ENCODE measurements at places on chromosomes 1 and 21. TPM values are rescaled to one million over a fixed set of nuclear protein-coding genes. Genes with fewer than 3 reads are reported as not detected.

DNA sequence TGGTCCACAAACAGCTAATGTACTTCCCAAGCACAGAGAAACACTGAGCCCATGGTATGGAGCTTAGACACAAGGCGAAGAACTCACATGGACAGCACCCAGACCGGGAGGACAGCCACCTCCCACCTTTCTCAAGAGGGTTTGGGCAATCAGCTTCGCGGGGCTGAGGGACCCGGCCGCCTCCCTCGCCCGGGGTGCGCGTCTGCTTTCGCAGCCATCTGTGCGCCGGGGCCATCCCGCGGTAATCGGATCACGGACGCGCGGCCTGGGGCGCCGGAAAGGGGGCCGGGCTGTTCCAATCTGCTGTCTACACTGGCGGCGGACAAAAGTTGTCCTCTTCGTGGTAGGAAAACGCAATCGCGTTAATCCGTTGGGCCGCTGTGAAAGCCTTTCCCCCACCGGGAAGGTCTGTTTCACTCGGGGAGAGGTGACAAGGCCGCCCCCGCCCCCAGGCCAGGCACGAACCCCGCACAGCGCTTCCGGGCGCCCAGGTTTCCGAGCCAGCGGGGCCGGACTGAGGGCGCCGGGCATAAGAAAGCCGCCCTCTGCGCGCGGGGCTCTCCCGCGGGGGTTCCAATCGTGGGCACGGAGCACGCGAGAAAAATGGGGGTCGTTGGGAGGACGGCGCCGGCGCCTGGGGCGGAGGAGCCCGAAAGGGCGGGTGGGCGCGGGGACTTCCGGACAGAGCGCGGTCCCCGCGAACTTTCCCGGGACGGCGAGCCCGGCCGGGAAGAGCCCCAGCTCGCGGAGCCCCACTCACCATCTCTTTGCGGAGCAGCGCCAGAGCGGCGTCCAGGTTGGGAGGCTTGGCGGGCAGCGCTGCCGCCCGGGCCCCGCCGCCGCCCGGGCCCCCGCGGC, 664 bp downstream of the FAM89A start:
- DNase-seq: no peak
- no peak overlapping the region for H3K27ac ChIP-seq
- H3K4me1 ChIP-seq: peaks cover 18% of the 10 kb centered on the region
- H3K4me3 ChIP-seq: peak overlapping the region; percentile 62

- H3K4me1 ChIP-seq: peaks cover 48% of the 10 kb centered on the region
- no peak overlapping the region for H3K27ac ChIP-seq
- no peaks in the 10 kb centered on the region for H3K36me3 ChIP-seq
- no peak for DNase-seq
These were observed 108.0 kb upstream of the KIF26B start for GRCh38 chr1:245046769-245047168.

- H3K4me1 ChIP-seq: peaks cover 84% of the 10 kb centered on the region
- H3K27ac ChIP-seq: peak overlapping the region; percentile 59
- H3K4me3 ChIP-seq: no peak overlapping the region
- peak; percentile 82 for DNase-seq
- no peaks in the 10 kb centered on the region for H3K27me3 ChIP-seq
- H3K36me3 ChIP-seq: no peaks in the 10 kb centered on the region
These were observed 41.0 kb upstream of the COL18A1 start for GRCh38 chr21:45363921-45364467.

GRCh38 chr1:115753361-115753760, 15.2 kb downstream of the CASQ2 start:
- H3K4me1 ChIP-seq: no peaks in the 10 kb centered on the region
- no peak overlapping the region for H3K4me3 ChIP-seq

- H3K27me3 ChIP-seq: peaks cover 49% of the 10 kb centered on the region
- no peak overlapping the region for H3K27ac ChIP-seq
- no peaks in the 10 kb centered on the region for H3K4me1 ChIP-seq
- DNase-seq: no peak
These were observed 10.0 kb downstream of the PDPN start for GRCh38 chr1:13593511-13594131.

DNA sequence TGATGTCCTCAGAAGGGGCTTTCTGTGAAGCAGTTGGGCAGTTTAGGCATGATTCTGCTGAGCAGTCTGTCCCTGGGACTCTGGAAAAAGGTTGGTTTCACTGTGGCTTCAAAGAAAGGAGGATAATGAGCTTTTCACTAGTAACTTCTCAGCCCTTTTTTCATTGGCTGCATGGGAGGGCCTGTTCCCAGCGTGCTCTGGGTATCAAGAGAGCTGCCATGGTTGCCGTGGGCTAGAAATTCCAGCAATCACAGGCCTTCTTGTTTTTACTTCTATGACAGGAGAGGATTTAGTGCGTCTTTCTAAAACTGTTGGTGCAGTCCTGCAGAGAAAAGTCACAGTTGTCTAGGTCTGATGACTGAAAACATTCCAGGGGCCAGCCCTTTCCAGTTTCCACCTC, 7.2 kb downstream of the SZRD1 start:
- no peaks in the 10 kb centered on the region for H3K27me3 ChIP-seq
- H3K4me1 ChIP-seq: peaks cover 83% of the 10 kb centered on the region
- H3K4me3 ChIP-seq: no peak overlapping the region
- H3K36me3 ChIP-seq: no peaks in the 10 kb centered on the region
- no peak overlapping the region for H3K27ac ChIP-seq
- no peak for DNase-seq

DNA sequence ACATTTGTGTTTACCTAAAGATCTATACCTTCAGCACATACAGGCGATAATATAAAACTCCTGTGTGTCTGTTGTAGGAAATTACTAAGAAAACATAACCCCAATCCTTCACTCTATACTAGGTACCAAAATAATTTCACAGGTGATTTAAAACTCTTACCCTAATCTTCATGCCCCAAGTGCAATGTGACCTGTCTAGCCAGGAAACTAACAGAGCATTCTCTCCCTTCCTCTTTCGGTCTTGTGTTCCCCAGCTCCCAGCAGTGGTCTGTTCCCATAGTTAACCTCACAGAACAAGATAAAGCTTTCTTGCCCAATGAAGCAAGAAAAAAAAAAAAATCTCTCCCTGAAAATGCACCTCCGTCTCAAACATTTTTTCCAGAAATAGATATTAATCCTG, 493.5 kb downstream of the DPYD start:
- H3K36me3 ChIP-seq: no peaks in the 10 kb centered on the region
- H3K4me1 ChIP-seq: no peaks in the 10 kb centered on the region
- DNase-seq: no peak
- H3K4me3 ChIP-seq: no peak overlapping the region

DNA sequence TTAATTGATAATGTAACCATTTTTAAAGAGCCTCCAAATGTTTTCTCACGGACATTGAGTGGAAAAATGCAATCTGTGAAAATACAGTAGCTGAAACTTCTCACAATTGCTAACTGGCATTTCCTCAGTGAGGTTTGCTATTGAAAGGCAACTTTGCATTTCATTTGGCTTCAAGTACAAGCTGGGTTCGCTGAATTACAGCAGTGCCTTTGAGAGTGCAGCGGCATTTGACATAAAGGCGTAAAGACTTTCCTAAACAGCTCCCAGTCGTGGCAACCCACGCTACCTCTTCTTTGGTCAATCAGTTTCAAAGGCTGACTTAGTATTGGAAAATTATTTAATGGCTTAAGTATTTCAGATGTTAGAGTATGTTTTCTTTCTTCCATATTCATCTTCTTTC, 39.3 kb upstream of the ZBTB18 start:
- no peak overlapping the region for H3K4me3 ChIP-seq
- no peaks in the 10 kb centered on the region for H3K27me3 ChIP-seq
- H3K36me3 ChIP-seq: no peaks in the 10 kb centered on the region
- no peak overlapping the region for H3K27ac ChIP-seq

GRCh38 chr1:27418326-27419185, 26.1 kb downstream of the GPR3 start:
- no peak overlapping the region for H3K27ac ChIP-seq
- H3K4me1 ChIP-seq: no peaks in the 10 kb centered on the region
- DNase-seq: no peak
- H3K27me3 ChIP-seq: no peaks in the 10 kb centered on the region
- H3K36me3 ChIP-seq: peaks cover 62% of the 10 kb centered on the region

- H3K4me3 ChIP-seq: peak overlapping the region; percentile 76
- no peak for DNase-seq
- no peaks in the 10 kb centered on the region for H3K36me3 ChIP-seq
- H3K27ac ChIP-seq: no peak overlapping the region
These were observed 651 bp downstream of the ZBTB8A start for GRCh38 chr1:32539584-32540571.

GRCh38 chr1:185338719-185339622, 21.9 kb upstream of the IVNS1ABP start:
- H3K4me3 ChIP-seq: no peak overlapping the region
- no peak overlapping the region for H3K27ac ChIP-seq
- DNase-seq: no peak

DNA sequence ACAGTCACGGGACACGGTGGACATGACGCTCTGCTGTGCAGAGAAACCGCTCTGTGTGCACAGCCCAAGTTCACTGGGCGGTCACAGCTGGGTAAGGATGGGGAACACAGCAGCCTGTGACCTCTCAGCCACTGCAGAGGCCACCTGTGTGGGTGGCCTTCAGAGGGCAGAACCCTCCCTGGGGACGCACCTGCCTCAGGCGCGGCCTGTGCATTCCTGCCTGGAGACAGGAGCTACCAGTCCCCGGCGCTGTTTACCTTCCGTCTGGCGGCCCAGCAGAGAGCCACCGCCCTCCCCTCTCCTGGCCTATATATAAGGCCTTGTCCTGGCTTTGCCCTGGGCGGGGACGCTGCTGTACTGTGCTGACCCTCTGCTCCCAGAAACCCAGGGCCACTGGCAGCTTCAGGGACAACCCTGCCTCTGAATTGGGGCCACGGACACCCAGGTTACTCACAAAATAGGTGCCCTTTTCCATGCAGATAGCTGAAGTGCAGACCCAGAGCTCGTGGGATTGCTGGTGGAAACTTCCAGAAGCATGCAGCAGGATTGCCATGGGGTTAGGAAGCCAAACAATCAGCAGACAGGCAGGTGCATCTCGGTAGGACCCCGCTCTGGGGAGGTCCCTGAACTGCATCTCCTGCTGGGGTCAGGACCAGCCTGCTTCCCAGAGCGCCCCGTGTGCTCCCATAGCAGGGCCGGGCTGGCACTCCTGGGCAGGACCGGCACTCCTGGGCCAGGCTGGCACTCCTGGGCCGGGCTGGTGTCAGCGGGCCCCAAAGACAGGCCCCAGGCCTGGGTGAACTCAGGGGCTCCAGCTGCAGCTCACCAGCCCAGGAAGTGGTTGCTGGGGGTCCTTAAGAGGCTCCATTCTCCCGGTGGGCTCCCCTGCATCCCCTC, 83.6 kb downstream of the SIK1 start:
- DNase-seq: peak; percentile 94
- no peaks in the 10 kb centered on the region for H3K36me3 ChIP-seq
- peaks cover 76% of the 10 kb centered on the region for H3K4me1 ChIP-seq
- H3K27ac ChIP-seq: peak overlapping the region; percentile 5

DNA sequence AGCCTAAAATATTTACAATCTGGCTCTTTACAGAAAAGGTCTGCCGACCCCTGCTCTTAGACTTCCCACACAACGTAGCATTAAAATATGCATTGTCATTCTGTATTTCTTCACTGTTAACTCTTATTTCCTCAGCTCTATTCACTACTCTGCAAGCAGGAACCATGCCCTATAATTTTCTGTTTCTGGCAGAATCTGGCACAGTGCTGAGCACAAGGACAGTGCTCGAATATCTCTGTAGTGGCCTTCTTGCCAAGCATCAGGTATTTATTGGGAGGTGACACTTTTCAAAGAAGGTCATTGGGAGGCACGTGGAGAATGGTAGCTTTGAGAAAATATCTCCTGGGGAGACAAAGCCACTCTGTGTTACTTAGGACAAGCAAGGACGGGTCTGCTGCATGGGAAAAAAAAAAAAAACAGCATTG, 77.9 kb downstream of the PSMG1 start:
- H3K27me3 ChIP-seq: no peaks in the 10 kb centered on the region
- peak; percentile 76 for DNase-seq
- H3K27ac ChIP-seq: peak overlapping the region; percentile 60

GRCh38 chr1:67493148-67493547, 62.9 kb upstream of the SERBP1 start:
- no peak overlapping the region for H3K4me3 ChIP-seq
- no peaks in the 10 kb centered on the region for H3K27me3 ChIP-seq
- H3K4me1 ChIP-seq: peaks cover 10% of the 10 kb centered on the region
- DNase-seq: no peak

DNA sequence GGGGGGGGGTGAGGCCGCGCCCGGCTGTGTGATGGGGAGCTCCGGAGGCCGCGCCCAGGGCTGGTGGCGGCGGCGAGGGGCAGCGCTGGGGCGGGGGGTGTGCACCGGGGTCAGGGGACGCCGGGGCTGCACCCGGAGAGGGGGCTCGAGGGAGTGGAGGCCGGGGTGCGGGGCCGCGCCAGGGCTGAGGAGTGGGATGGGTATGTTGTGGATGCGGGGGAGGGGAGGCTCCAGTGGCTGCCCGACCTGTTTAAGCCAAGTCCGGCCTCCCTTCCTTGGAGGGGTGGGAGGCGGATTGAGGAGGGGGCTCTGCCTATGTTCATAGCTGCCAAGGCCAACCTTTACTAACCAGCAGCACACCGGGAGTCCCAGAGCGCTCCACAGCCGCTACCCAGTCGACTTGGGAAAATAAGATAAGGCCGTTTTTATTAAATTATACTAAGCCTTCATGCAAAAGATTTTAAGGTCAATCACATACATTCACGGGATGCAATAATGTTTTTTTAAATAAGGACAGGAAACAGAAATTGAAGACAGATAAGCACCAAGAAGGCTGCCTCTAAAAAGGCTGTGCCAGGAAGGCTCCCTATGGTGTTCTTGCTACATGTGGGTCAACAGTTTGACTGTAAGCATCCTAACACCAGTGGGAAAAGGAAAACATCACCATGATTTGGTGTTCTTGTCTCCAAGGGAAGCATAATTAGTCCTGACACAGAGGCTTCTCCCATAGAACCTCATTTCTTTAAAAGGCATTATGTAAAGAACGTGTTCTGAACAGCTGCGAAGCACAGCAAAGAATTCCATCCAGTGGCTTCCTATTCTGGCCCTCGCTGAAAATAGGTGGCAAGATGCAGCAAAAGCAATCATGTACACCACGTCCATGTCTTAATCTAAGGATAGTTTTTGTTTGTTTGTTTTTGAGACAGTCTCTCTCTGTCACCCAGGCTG, 626 bp upstream of the HLCS start:
- peak overlapping the region; percentile 50 for H3K4me3 ChIP-seq
- no peaks in the 10 kb centered on the region for H3K36me3 ChIP-seq
- DNase-seq: no peak
- H3K27me3 ChIP-seq: no peaks in the 10 kb centered on the region

- H3K27me3 ChIP-seq: no peaks in the 10 kb centered on the region
- no peak for DNase-seq
- peak overlapping the region; percentile 80 for H3K27ac ChIP-seq
These were observed 1.9 kb downstream of the SLC2A1 start for GRCh38 chr1:42956739-42957138.

GRCh38 chr1:213622365-213623063, 365.3 kb upstream of the PROX1 start:
- H3K4me3 ChIP-seq: no peak overlapping the region
- no peaks in the 10 kb centered on the region for H3K36me3 ChIP-seq
- H3K27ac ChIP-seq: no peak overlapping the region
- no peaks in the 10 kb centered on the region for H3K27me3 ChIP-seq
- H3K4me1 ChIP-seq: peaks cover 29% of the 10 kb centered on the region

The SUSD4 gene
- not detected for total RNA-seq

The TCHHL1 gene
- not detected for total RNA-seq

The POU3F1 gene
- not detected for total RNA-seq

The TNFRSF4 gene
- not detected for total RNA-seq

The LCE2C gene
- total RNA-seq: not detected

The SGIP1 gene
- not detected for total RNA-seq

The C8A gene
- 15.0 TPM for total RNA-seq

The HUNK gene
- 1.9 TPM for total RNA-seq

The TNFAIP8L2 gene
- total RNA-seq: not detected

Data from HepG2 (cell line).